NB4 (cell line): ENCODE measurements at places on chromosomes 3 and 15.

- no peak for DNase-seq
Measured at GRCh38 chr3:141256820-141257219, 25.2 kb downstream of the PXYLP1 start.

DNA sequence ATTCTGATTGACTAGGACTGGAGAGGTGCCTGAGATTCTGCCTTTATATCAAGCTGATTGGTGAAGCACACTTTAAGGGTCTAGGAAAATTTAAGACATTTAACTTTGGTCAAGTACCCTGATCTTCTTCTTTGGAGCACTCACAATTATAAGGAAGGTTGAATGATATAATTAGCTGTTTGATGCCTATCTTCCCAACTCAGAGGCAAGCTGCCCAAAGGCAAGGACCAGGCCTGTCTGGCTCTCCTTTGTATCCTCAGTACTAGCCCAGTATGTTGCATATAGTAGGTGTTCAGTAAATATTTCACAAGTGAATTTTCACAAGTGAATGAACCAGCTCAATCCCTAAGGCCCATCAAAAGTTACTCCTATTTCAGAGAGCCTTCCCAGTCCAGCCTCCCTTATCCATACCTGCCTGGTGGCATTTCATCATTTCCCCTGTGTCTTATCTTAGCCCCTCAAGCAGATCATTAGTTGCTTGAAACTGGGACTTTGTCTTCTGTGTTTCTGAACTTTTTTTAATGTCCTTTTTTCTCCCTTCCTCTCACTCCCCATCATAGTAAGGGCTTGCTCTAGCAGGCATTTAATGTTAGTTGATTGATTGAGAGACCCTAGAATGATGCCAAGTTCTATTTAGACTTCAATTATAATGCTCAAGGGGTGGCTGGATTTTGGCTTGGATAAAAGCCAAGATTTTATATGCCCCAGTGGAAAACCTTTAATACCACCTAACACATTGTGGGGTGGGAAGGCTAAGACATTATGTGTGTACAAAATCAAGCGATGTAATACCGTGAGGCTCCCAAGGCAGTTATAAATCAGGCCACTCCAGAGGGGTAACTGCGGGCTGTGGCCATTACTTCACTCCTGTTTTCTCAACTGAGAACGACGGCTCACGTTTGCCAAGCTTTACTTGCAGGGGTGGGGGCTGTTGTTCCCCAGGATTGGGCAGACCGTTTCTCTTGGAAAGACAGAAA is 43.2 kb upstream of the BOC start:
- no peak for DNase-seq

DNA sequence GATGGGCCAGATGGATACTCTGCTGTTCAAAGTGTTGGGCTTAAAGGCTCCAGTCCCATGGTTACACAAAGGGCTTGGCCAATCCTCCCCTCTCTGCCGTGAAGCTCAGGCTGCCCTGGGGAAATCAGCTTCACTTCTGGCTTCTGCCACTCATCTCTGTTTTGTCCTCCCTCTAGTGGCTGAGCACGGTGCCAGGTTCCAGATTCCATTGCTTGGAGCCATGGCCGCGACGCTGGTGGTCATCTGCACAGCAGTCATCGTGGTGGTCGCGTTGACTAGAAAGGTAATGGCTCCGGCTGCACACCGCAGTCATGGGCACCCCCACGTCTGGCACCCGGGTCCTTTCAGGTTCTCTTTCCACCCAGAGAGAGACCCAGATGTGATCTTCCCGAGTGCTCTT is 5.6 kb downstream of the TIGIT start:
- peak; percentile 35 for DNase-seq

DNA sequence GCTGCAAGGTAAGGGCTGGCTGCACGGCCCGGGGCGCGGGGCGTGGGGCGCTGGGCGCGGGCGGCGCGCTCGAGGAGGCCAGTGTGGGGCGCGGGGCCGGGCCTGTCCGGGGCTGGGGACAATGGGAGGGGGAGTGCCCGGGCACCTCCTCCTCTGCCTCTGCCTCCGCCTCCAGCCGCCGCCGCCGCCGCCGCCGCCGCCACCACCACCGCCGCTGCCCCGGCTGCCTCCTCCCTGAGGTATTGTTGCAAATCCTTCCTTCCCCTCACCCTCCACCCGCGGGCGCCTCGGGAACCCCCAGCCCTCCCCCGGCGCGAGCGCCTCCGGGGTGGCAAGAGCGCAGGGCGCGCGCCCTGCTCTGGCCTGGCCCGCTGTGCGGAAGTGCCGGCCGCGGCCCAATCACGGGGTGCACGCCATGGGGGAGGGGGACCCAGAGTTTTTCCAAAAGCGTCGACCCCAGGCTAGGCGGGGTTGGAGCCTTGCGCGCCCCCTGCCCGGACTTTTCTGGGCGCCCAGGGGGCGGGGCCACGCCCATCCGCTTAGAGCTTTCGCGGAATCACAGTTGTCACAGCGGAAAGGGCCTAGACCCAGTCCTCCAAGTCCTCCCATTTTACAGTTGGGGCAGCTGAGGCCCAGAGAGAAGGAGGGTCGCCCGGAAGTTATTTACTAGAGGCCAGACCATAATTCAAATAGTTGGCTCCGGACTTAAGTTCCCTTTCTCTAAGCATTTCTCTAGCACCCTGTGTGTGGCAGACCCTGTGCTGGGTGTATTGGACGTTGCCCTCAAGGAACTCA is at the start of gene LPP:
Gene LPP, plus strand, starts transcription at position 144 of the 795 bp plus-strand sequence. CDS start 251,964 bp downstream, outside the sequence.
- peak; percentile 83 for DNase-seq

GRCh38 chr3:128619146-128619890 is 31.3 kb downstream of the RPN1 start:
- peak; percentile 88 for DNase-seq
